Smooth muscle cell of trachea (primary cell): ENCODE measurements at places on chromosomes 3 and 15. TPM values are rescaled to one million over a fixed set of nuclear protein-coding genes. Genes with fewer than 3 reads are reported as not detected.

CD80 gene
- total RNA-seq: 0.33 TPM in 1 of 2 replicates, not detected in the other

CAND2 gene
- total RNA-seq: 4.7 and 16.9 TPM in 2 replicates

SLC27A2 gene
- total RNA-seq: 0.15 TPM in 1 of 2 replicates, not detected in the other

BNC1 gene
- 6.1 and 7.9 TPM in 2 replicates for total RNA-seq

TRAT1 gene
- total RNA-seq: not detected in 2 replicates

RTP3 gene
- total RNA-seq: not detected in 2 replicates

SEMA4B gene
- 19.9 and 25.6 TPM in 2 replicates for total RNA-seq

GOLGA8M gene
- total RNA-seq: 0.73 and 1.2 TPM in 2 replicates

ARL13B gene
- 7.0 and 7.9 TPM in 2 replicates for total RNA-seq

SEMA3B gene
- total RNA-seq: 26.0 and 88.5 TPM in 2 replicates

ACAN gene
- total RNA-seq: under 0.01 and 3.6 TPM in 2 replicates

FILIP1L gene
- total RNA-seq: 19.5 and 26.5 TPM in 2 replicates

MFAP1 gene
- total RNA-seq: 27.6 and 31.1 TPM in 2 replicates

TMEM45A gene
- total RNA-seq: 29.2 and 50.8 TPM in 2 replicates

BTD gene
- 25.3 and 32.6 TPM in 2 replicates for total RNA-seq

AADAC gene
- 0.33 TPM in 1 of 2 replicates, not detected in the other for total RNA-seq

FBXO45 gene
- 5.0 and 9.0 TPM in 2 replicates for total RNA-seq

GOLGA8H gene
- total RNA-seq: 0.17 and 0.44 TPM in 2 replicates

LTF gene
- not detected in 2 replicates for total RNA-seq

FEZF2 gene
- not detected in 2 replicates for total RNA-seq

CFAP161 gene
- 0.66 TPM in 1 of 2 replicates, not detected in the other for total RNA-seq

KNG1 gene
- total RNA-seq: not detected in 2 replicates

CXCR6 gene
- not detected in 2 replicates for total RNA-seq

PROS1 gene
- total RNA-seq: 22.5 and 25.2 TPM in 2 replicates

CERS3 gene
- not detected in 2 replicates for total RNA-seq

PYGO1 gene
- 9.0 and 11.2 TPM in 2 replicates for total RNA-seq

TAGLN3 gene
- 0.87 and 0.99 TPM in 2 replicates for total RNA-seq

INSYN1 gene
- 0.73 and 1.5 TPM in 2 replicates for total RNA-seq

EXD1 gene
- under 0.01 TPM in 1 of 2 replicates, not detected in the other for total RNA-seq

DAPK2 gene
- total RNA-seq: 1.7 and 2.0 TPM in 2 replicates

CTXN2 gene
- not detected in 2 replicates for total RNA-seq

CP gene
- 0.33 TPM in 1 of 2 replicates, not detected in the other for total RNA-seq

ERICH6 gene
- total RNA-seq: 0.15 and 0.17 TPM in 2 replicates

MON1A gene
- 14.1 and 19.2 TPM in 2 replicates for total RNA-seq

CX3CR1 gene
- not detected in 2 replicates for total RNA-seq

ZMYND10 gene
- 1.5 and 2.9 TPM in 2 replicates for total RNA-seq

INKA1 gene
- 9.3 and 10.5 TPM in 2 replicates for total RNA-seq

CPEB1 gene
- total RNA-seq: 36.7 and 42.7 TPM in 2 replicates

PLSCR2 gene
- not detected in 2 replicates for total RNA-seq

RPSA gene
- total RNA-seq: 1,241 and 1,538 TPM in 2 replicates

CD200R1 gene
- under 0.01 TPM in 1 of 2 replicates, not detected in the other for total RNA-seq

BTLA gene
- under 0.01 TPM in 1 of 2 replicates, not detected in the other for total RNA-seq

ALDH1L1 gene
- total RNA-seq: not detected in 2 replicates

FETUB gene
- total RNA-seq: not detected in 2 replicates

MGA gene
- 31.6 and 40.0 TPM in 2 replicates for total RNA-seq

GABRR3 gene
- total RNA-seq: not detected in 2 replicates

LRRIQ4 gene
- total RNA-seq: not detected in 2 replicates

GOLGA6L4 gene
- total RNA-seq: 1.2 and 3.6 TPM in 2 replicates

SMCO1 gene
- not detected in 2 replicates for total RNA-seq

RBP2 gene
- total RNA-seq: not detected in 2 replicates

AMOTL2 gene
- total RNA-seq: 42.2 and 77.1 TPM in 2 replicates

EAF1 gene
- 15.3 and 23.0 TPM in 2 replicates for total RNA-seq
